ENCODE measurements at places on chromosomes 7 and 10. TPM values are rescaled to one million over a fixed set of nuclear protein-coding genes. Genes with fewer than 3 reads are reported as not detected.

DNA sequence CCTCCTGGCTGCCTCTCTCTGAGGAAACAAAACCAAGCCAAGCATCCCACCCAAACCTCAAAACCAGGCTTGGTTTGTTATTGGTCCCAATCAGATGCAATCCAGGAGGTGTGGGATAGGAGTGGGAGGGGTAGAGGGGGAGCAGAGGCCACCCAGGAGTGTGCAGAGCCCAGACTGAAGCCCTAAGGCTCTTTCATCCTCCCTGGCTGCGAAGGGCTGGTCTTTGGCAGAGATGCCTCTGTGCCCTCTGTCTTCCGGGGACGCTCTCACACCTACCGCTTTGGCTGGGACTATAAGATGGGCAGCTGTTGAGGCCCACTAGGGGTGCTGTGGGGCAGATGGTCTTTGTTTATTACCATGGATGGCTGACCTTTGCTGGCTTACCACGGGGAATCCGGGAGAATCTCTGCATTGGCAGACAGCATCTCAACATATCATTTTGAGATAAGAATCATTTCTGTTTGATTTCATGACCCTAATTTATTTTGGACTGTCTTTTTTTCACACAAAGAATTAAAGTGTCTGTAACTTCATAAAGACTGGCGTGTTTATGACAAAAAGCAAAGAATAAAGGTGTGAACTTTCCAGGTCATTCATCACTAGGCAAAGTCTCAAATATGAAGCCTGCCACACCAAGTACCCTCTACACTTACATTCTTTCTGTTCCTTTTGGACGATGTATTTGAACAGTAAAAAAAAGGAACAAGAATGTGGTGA, 6.5 kb upstream of the DENND2A start:
- DNase-seq = peak; percentile 58

AKR1C8 gene
- 0.03 TPM for polyA plus RNA-seq

PRSS1 gene
- 1.1 TPM for polyA plus RNA-seq

DNA sequence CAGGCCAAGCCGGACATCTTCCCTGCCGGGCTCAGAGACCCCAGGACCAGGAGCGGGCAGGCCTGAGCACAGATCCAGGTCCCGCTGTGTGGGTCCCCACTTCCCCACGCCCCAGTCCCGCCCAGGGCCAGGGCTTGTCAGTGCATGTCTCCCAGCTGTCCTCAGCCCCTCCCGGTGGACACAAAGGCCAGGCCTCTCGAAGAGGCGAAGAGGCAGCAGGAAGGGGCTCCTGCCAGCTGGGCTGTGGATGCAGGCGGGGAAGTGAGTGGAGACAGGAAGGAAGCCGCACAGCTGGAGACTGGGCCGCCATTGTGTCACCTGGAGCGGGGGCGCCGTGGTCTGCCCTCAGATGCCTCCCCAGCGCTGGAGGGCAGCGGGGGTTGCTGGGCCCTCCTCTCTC, 4.8 kb downstream of the GRIFIN start:
- peak; percentile 90 for DNase-seq

Data from lung (tissue), 17 donors.